Foreskin keratinocyte (primary cell): ENCODE measurements at places on chromosomes 11 and 22.

- no peak for DNase-seq
These were observed 623 bp downstream of the NDUFS8 start for GRCh38 chr11:68031144-68031464.

- no peak for DNase-seq
These were observed 7.1 kb downstream of the IL17RA start for GRCh38 chr22:17091851-17092250.

DNA sequence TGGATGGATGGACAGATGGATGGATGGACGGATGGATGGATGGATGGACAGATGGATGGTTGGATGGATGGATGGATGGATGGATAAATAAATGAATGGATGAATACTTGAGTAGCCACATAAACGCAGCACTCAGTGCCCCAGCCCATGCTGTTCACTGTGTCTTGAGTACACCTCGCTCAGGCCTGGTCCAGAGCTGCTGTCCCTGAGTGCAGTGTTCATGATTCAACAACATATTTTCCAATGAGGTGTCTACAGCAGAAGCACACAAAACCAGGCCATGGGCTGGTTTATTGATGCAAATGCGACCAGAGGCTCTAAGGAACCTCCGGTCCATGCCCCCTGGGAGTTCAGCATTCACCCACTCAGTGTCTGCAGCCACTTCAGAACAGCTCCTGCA lies 584.3 kb downstream of the BRD1 start:
- no peak for DNase-seq

DNA sequence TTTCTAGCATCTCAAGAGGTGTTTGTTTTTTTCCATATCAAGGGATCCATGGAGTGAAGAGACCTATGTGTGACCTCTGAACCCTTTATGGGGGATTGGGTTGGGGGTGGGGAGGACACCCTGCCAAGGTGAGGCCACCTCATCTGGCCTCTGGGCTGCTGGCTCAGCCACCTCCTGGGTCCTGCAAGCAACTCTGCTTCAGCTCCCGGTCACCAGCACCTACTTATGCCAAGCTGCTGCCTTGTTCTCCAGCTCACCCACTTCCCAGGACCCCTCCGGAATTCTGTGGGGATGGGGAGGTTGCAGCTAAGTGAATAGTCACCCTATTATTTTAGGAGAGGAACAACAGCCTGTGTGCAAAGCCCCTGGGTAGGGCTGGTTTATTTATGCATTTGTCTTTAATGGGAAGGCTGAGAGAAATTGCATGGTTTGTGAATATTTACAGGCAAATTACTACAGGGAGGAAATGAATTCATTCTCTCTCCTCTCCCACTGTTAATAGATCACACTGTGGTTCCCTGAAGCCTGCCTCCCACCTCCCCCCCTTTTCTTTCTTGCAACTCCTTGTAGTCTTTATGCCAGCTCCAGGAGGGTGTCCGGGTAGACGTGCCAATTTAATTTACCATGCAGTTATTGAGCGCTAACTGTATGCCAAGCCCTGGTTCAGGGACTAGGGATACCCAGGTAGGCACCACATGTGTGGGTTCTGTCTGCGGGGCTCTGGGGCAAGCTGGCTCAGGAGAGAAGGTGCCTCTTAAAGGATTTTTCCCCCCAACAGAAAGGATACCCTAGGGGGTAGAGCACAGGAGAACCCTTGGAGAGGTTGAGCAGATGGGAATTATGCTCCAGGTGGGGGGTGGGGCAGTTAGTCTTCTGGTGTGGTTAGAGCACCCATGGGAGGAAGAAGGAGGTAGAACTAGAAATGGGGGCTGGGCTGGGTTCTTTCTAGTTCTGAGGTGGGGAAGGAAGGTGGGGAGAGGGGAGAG lies 50.7 kb downstream of the TSPAN18 start:
- no peak for DNase-seq

DNA sequence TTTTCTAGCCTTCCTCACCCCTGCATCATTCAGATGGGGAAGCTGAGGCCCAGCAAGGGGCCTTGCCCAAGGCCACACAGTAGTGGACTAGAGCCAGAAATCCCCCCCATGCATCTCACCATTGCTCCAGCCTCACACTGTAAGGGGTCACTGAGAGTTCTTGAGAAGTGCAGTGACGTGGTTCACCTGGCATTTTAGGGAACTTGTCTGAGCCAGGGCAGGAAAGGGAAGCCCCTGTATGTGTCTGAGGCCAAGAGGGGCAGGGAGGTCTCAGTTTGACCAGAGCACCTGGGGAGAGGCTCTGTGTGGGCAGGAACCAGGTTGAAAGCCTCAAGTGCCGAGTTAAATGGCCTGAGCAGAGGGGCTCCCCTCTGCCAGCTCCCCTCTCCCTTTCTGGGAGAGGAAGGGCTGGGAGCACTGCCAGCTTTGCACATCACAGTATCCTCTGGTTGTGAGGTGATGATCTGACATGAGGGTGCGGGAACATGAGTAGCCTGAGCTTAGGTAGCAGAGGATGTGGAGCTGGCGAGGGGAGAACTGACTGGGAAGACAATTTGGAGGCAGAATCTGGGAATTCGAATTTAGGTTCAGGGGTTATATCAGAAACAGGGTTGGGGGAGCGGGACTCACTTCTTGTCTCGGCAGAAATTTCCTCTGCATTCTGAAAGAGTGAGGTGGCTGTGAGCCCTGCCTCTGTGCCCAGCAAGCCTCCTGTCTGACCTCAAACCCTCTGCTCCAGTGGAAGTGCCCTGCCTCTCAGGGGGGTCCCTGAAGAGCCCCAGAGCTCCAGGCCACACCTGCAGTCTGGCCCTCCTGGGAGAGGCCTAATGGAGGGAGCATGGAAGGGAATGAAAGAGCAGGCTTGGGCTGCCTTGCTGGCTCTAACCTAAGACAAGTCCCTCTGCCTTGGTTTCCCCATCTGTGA lies 14.6 kb downstream of the ARHGEF17 start:
- DNase-seq: no peak

DNA sequence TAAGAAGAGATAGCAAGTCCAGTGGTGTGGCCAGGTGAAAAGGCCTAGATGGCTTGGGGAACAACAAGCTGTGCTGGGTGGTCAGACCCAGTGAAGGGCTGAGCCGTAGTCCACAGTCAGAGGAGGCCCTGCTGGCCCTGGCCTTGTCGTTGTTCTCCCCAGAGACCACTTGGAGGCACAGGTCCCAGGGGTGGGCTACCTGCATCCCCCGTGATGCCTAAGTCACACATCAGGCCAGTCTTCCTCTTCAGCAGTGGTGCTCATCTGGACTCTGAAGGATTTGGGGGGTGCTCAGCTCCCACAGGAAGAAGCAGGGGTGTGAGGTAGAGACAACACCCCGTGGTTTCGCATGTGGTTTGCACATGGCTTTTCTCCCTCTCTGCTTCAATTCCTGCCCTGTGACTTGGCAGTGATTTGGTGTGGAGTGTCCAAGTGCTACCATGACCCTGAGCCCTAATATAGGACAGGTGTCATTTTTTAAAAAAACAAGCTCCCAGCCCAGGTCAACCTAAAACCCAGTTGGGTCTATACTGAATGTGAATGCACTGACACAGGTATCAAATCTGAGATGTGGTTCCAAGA lies 51.0 kb downstream of the ALX4 start:
- no peak for DNase-seq
